ENCODE measurements at places on chromosomes 2 and 18.

GRCh38 chr2:239113615-239114014, 265.7 kb downstream of the TWIST2 start:
- no peak for DNase-seq

GRCh38 chr2:166984797-166985196, 96.5 kb downstream of the XIRP2 start:
- DNase-seq = no peak

DNA sequence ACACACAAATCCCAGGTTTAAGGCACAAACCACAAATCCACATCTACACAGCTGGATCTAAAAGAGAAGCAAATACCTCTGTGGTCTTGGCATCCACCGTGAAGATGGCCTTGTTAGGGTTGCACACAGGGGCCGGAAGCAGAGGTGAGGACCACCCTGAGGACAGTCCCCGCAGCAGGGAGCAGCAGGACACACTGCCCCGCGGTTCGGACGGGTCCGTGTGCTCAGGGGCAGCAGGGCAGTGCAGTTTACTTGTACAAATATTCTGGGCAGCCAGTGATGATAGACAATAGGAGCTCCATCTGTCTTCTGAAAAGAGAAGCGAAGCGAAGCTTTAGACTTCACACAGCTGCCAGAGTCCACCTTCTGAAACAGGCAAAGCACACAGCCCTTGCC, 8.8 kb downstream of the PASK start:
- no peak for DNase-seq

GRCh38 chr2:25597881-25598280, 75.5 kb downstream of the DTNB start:
- no peak for DNase-seq

- DNase-seq = no peak
Measured at GRCh38 chr18:34933909-34934661, 107.1 kb upstream of the MAPRE2 start.

GRCh38 chr18:78936251-78937005, 43.2 kb upstream of the SALL3 start:
- no peak for DNase-seq

DNA sequence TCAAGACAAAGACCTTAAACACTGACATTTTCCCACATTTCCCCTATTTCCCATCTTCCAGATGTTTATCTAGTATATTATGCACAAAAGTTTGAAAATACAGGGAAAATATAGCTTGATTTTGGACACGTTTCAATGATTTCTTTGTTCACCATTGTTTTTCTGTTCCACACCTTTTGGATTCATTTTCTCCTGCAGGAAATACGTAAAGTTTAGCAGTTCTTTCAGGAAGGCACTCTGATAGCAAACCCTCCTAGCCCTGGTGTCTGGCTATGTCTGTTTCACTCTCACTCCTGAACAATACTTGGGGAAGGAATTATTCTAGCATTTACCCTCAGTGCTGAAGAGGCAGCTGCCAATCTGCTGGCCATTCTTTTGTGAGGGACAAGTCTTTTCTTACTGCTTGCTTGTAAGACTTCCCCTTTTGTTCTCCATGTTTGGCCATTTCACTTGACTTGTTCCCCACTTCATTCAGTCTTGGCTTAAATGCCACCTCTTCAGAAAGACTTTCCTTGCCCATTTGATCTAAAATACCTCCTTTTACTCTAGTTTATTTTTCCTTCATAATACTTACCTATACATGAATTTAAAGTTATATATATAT, 195.4 kb downstream of the RNF152 start:
- DNase-seq = no peak

DNA sequence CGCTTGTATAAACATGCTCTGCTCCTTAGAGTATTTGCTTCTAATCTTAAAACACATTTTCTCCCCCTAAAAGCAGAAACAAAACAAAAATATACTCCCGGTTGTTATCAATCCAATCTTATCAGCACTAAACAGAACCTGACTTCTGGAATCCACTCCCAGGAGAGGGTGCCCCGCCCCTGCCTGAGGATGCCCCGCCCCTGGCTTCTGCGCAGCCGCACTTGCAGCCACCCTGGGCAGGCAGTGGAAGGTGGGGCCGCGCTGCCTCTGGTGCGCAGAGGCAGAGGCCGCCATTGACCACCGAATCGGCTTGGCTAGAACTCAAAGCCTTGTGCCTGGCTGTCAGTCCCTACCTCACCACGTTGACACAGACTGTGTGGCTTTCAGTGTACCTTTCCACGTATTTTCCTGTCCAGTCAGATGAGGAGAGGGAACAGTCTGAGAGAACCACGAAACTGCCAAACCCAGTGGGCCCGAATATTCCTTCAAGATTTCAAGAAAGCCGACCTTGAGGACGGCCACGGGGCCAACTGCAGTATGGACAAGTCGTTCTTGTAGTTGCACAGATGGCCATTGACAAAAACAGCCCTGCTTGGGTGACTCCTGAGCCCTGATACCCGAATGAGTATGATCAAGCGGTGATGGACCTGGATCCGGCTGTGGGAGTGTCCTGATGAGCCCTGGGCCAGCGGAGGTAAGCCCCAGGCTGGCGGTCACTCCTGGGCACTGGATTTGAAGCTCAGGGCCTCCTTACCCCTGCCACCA, 46.2 kb upstream of the ARHGAP28 start:
- DNase-seq = no peak

DNA sequence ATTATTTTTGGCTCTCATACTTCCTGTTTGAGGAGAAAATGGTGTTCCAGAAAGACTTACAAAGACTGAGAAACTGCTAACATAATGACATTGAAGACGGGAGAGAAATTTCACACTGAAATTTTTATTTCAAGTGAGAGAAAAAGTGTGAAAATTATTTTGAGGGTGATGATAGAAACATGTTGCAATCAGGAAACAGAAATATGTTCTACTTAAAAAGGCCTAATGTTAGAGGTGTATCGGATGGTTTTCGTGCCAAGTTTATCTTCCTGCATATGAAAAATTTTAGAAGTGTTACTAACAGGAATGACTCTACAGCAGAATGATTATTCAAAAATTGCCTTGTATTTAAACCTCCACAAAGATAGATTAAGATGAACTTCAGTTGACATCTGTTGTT, 50.5 kb downstream of the KCNE4 start:
- no peak for DNase-seq

GRCh38 chr2:62071126-62071598, 124.8 kb upstream of the B3GNT2 start:
- DNase-seq = no peak

- no peak for DNase-seq
Measured at GRCh38 chr18:75075429-75075841, 133.5 kb downstream of the PTGR3 start.

DNA sequence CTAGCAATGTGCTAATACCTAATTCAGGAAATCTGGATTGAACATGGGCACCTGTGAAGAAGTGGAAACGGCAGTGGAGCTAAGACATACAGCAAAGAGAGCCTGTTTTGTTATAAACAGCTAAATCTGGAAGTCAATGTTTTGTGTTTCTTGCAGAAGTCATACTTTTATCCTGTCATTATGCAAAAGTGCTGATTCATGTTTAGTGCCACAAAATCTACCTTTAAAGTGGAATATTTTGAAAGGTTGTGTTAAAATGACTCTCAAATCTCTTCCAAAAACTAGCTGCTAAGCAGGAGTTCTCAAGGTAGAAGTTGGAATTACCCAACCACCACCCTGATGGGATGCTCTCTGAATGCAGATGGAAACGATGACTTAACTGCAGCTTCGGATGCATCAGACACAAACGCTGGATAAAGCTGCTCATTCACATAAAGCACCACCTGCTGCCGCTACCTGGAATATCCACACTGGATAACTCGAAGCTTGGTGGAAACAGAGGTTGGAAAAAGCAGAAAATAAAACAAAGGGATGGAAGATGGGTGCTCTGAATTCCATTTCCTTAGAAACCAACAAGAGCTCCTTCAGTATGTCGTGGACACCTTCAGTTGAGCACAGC, 132.6 kb upstream of the ZNF236 start:
- no peak for DNase-seq

- no peak for DNase-seq
Measured at GRCh38 chr2:107195631-107196030, 309.7 kb upstream of the ST6GAL2 start.

GRCh38 chr2:44833171-44834069, 108.1 kb upstream of the SIX3 start:
- peak; percentile 90 for DNase-seq

GRCh38 chr2:29082804-29083495, 8.6 kb upstream of the PCARE start:
- no peak for DNase-seq

GRCh38 chr2:52639692-52640091, 1127.9 kb upstream of the CHAC2 start:
- DNase-seq = no peak
